Natural killer cell (primary cell): ENCODE measurements at places on chromosomes 5 and 9.
A peak's percentile ranks its signal among the peaks of the same experiment; 100 is the strongest.

- no peaks in the 10 kb centered on the region for H3K4me1 ChIP-seq
- no peak for DNase-seq
- H3K27me3 ChIP-seq = no peaks in the 10 kb centered on the region
- peaks cover 86% of the 10 kb centered on the region for H3K36me3 ChIP-seq
Measured at GRCh38 chr5:169745441-169746146, 108.5 kb downstream of the DOCK2 start.

DNA sequence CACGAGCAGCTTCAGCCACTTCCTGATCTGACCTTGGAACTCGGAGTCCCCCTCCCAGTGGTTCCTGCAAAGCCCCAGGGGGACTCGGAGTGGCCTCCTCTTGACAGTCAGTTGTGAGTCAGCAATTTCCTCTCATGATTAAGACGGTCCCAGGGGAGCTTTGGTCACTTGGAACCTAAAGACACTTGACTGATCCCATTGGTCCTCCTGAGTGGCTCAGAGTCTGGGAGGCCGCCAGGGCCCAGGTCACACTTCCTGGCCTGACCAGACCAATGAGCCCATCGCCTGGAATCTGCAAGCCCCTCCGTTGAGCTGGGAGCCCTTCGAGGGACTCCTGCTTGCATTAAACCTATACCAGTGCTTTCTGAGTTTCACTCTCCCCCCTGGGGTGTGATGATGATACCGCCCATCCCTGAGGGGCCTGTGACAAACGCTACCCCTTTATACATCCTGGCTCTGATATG lies 29.1 kb downstream of the TSPAN17 start:
- H3K27me3 ChIP-seq = peaks cover 29% of the 10 kb centered on the region
- H3K36me3 ChIP-seq = no peaks in the 10 kb centered on the region
- no peak overlapping the region for H3K27ac ChIP-seq
- no peak overlapping the region for H3K4me3 ChIP-seq

DNA sequence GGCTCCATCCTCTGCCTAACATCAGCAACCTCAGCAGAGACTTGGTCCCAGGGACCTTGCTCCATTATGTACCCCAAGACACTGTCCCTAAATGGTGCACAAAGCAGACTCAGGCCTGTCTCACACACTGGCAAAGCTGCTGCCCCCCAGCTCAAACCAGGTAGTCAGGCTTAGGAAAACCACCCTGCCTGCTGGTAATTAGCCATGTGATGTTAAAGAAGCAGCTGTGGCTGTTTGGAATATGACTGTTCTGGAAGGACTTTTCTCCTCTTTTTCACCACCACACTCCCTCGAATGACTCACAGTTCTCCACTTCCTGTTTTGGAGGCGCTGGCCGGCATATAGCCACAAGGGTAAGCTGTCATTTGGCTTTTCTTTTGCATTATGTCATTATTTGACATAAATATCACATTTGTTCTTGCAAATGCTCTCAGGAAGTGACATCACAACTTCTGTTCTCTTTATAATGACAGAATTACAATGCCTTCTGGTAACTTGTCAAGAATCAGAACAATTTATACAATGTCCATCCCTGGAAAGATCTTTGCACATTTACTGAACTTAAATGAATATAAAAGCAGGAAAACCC lies 113.9 kb downstream of the SUSD1 start:
- H3K27me3 ChIP-seq = no peaks in the 10 kb centered on the region
- peak overlapping the region; percentile 60 for H3K27ac ChIP-seq
- peak; percentile 39 for DNase-seq
- peaks cover 22% of the 10 kb centered on the region for H3K36me3 ChIP-seq
- no peak overlapping the region for H3K4me3 ChIP-seq
- peaks cover 18% of the 10 kb centered on the region for H3K4me1 ChIP-seq

DNA sequence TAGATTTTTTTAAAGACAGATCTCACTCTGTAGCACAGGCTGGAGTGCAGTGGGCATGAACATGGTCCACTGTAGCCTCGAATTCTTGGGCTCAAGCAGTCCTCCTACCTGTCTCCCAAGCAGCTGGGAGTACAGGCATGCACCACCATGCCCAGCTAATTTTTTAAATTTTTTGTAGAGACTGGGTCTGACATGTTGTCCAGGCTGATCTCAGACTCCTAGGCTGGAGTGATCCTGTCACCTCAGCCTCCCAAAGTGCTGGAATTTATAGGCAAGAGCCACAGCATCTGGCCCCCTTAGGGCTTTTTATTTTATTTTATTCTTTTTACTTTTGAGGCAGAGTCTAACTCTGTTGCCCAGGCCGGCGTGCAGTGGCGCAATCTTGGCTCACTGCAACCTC lies 56.4 kb downstream of the NSD1 start:
- no peak overlapping the region for H3K4me3 ChIP-seq
- H3K4me1 ChIP-seq = no peaks in the 10 kb centered on the region
- no peak for DNase-seq
- no peaks in the 10 kb centered on the region for H3K27me3 ChIP-seq
- H3K36me3 ChIP-seq = peaks cover 18% of the 10 kb centered on the region

- DNase-seq = peak; percentile 34
- no peak overlapping the region for H3K4me3 ChIP-seq
- H3K36me3 ChIP-seq = no peaks in the 10 kb centered on the region
- no peaks in the 10 kb centered on the region for H3K4me1 ChIP-seq
Measured at GRCh38 chr9:20884985-20885593, 146.4 kb downstream of the HACD4 start.

DNA sequence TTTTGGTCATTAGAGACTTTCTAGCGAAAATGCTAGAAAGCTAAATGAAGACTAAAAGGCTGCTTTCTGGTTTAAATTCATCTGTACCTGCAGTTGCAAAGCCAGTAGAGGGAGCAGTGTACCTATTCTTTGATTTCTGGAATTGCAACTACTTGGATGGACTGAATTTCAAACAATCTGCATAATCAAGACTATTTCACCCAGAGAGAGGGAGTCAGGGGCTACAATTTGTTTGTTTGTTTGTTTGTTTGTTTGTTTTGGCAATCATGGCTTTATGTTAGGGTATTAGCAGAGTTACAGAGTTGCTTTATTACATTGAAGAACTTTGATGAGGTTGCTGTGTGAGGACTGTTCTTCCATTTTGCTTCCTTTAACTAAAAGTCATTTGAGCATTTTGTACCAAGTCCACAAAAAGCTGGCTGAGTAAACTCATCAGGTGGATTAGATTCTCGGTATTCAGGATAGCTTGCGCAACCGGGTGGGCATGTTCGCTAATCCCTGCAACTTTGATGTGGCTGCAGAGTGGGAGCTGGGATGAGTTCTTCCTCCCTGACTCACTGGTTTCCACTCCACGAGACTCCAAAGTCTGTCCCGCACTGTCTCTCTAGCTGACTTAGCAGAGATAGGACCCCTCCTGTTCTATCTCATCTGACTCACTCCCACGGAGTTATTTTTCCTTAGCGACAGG lies 80.0 kb upstream of the TUT7 start:
- H3K4me1 ChIP-seq = no peaks in the 10 kb centered on the region
- no peaks in the 10 kb centered on the region for H3K36me3 ChIP-seq
- peaks cover 2% of the 10 kb centered on the region for H3K27me3 ChIP-seq
- no peak overlapping the region for H3K27ac ChIP-seq
- no peak for DNase-seq

DNA sequence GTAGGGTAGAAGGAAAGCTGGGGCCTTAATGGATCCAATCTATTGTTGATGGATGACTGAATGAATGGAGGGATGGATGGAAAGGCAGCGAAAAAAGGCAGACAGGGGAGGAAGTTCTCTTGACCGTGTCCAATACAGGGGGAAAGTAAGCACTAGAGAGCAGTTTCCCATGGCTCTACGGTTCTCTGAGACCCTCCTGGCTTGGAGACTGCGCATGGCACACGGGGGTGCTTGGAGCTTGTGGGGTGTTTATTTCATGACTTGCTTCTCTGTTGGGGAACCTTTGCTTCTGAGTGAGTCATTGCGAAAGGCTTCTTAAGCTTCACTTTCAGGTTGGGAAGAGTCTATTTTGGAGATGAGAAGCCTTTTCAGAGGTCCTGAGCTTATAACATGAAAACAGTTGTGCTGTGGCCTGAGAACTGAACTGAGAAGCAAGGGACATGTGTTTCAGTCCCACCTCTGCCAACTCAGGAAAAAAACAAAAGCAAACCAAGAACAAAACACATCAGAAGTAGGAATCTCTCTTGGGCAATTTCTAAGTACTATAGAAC lies 12.8 kb upstream of the TEX48 start:
- H3K27me3 ChIP-seq = no peaks in the 10 kb centered on the region
- peaks cover 13% of the 10 kb centered on the region for H3K4me1 ChIP-seq
- no peak overlapping the region for H3K27ac ChIP-seq
- no peak for DNase-seq
- H3K4me3 ChIP-seq = no peak overlapping the region

DNA sequence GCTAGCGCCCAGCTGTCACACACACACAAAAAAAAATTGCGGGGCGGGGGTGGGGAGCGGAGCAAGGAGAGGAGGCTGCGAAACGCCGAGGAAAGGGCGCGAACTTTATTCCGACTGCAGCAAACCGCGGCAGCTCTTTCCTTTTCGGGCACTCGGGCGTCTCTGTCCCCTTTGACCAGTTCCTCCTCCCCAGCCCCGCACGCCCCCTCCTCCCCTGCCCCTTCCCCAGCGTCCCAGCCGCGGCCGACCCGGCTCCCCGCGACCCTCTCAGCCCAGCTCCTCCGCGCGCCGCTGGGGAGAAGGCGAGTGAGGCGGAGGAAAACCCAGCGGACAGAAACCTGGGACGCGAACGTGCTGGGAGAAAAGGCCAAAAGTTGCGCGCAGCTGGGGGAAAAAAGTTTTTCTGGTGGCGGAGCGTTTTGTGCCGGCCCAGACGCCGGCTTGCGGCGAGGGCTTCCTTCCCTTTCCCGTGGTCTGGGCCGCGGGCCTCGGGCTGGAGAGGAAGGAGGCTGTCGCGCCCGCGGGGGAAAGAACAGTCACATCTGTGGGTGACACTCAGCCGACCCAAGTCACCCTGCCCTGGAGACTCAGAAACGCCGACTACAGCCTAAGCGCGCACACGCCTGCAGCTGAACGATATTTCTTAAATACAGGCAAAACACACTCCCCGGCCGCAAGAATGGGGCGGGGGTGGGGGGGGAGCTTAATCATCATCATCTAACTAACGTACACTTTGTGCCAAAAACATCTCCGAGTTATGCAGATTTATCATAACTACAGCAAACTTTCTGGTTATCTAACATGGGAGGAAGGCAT lies 1.1 kb upstream of the BNC2 start:
- H3K4me1 ChIP-seq = peaks cover 22% of the 10 kb centered on the region
- peaks cover 6% of the 10 kb centered on the region for H3K27me3 ChIP-seq
- DNase-seq = peak; percentile 41
- peak overlapping the region; percentile 57 for H3K4me3 ChIP-seq
- H3K27ac ChIP-seq = peak overlapping the region; percentile 11
- H3K36me3 ChIP-seq = no peaks in the 10 kb centered on the region

DNA sequence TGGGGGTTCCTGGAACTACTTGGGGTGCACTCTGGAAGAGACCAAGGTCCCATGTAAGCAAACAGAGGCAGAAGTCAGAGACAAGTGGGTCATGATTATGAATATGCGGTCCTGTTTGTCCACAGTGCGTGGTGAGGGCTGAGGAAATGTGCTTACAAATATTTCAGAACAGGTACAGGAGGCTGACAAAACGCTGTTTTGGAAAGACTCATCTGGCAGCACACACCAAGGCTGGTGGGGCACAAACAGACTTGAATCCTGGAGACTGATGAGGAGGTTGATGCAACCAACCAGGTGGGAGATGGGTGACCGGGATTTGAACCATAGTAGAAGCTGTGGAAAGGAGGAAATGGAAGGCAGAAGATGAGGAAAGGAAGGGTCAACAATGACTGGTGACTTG lies 83.8 kb downstream of the ADRB2 start:
- H3K4me1 ChIP-seq = peaks cover 15% of the 10 kb centered on the region
- no peak overlapping the region for H3K4me3 ChIP-seq
- H3K27ac ChIP-seq = no peak overlapping the region
- DNase-seq = no peak
- H3K36me3 ChIP-seq = no peaks in the 10 kb centered on the region

GRCh38 chr5:40376566-40376965 lies 303.1 kb upstream of the PTGER4 start:
- H3K4me3 ChIP-seq = no peak overlapping the region
- H3K27me3 ChIP-seq = no peaks in the 10 kb centered on the region
- no peaks in the 10 kb centered on the region for H3K36me3 ChIP-seq
- peaks cover 11% of the 10 kb centered on the region for H3K4me1 ChIP-seq
- no peak for DNase-seq
